ENCODE measurements at places on chromosomes 3 and 15. TPM values are rescaled to one million over a fixed set of nuclear protein-coding genes. Genes with fewer than 3 reads are reported as not detected.

Gene GOLGA8O
- total RNA-seq = 0.35 TPM

DNA sequence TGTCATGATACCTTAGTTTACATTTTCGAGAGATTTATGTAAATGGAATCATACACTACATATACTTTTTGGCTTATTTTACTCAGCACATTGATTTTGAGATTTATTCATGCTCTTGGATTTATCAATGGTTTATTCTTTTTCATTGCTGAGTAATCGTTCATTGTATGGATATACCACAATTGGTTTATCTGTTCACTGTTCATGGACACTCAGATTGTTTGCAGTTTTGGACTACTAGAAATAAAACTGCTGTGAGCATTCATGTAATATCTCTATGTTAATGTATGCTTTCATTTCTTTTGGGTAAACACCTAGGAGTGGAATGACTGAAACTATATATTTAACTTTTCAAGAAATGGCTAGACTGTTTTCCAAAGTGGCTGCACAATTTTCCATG, 550.9 kb upstream of the ADAMTS9 start:
- no peak for DNase-seq

Gene NLGN1
- not detected for total RNA-seq

- no peak for DNase-seq
Measured at GRCh38 chr3:73718326-73719110, 93.8 kb upstream of the PDZRN3 start.

- DNase-seq = no peak
Measured at GRCh38 chr3:179063945-179064560, 7.6 kb downstream of the ZMAT3 start.

- DNase-seq = no peak
Measured at GRCh38 chr3:74516019-74516418, 98.4 kb downstream of the CNTN3 start.

- no peak for DNase-seq
Measured at GRCh38 chr15:25022233-25022632, 67.4 kb downstream of the SNRPN start.

DNA sequence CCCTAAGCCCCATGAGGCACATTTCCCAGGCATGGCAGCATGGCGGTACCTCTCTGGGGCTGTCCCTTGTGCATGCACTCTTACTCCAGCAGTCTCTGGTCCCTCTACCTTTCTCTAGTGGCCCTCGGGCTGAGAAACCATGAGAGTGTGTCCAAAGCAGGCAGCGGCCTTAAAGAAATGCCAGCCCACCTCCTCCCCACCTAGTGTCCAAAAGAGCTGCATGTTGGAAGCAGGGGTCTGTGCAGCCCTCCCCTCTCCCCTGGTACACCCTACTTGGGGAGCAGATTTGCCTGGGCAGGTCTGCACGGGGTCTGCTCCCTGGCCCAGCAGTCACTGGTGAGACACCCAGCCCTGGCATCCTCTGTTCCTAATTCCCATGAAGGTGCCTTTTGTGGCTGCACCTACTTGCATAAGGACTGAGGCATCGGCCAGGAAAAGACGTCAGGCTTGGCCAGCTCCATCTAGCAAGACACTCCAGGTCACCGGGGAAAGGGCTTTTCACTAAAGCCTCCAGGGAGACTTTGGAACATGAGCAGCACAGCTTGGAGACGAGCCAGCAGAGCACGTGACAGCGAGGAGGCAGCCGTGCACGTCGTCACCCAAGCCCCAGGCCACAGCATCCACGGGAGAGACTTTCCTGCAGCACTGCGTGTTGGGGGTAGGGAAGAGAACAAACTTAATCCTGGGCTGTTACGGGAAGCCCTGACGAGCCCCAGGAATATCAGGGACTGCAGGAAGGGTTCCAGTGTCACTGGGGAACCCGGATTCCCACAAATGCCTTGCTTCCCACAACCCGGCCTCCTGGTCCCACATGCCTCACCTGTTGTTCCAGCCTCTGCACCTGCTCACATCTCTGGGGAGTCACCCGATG, 38.8 kb downstream of the TM2D3 start:
- DNase-seq = no peak

Gene LRRC34
- total RNA-seq = 3.3 TPM

DNA sequence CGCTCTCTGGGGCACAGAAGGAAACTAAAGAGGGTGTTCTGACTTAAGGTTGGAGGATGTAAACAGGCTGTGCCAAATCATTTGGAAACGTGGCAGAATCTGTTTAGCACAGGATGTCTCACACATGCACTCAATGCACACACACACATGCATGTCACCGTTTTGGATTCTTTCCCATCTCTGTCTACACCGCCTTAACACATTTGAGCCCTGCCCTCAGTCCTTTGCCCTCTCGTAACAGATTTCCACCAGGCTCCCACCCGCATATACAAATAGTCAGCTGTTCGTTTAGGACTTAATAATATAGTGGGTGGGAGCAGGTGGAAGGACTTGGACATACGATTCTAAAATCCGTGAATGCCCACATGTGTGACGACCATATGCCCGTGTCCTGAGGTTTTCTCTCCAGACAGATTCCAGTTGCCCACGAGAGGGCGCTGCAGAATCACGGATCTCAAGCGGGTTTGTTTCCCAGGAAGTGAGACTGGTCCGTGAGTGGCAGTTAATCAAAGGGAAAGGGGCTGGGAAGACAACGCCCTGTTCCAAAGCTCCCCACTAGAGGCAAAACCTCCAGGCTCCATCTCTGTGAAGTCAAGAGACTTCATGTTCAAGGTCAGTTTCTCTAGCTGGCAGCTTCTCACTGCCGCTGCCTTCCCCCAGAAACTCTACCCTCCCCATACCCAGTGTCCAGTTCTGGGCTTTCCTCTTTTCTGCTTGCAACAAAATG, 44.5 kb downstream of the NOX5 start:
- peak; percentile 83 for DNase-seq

DNA sequence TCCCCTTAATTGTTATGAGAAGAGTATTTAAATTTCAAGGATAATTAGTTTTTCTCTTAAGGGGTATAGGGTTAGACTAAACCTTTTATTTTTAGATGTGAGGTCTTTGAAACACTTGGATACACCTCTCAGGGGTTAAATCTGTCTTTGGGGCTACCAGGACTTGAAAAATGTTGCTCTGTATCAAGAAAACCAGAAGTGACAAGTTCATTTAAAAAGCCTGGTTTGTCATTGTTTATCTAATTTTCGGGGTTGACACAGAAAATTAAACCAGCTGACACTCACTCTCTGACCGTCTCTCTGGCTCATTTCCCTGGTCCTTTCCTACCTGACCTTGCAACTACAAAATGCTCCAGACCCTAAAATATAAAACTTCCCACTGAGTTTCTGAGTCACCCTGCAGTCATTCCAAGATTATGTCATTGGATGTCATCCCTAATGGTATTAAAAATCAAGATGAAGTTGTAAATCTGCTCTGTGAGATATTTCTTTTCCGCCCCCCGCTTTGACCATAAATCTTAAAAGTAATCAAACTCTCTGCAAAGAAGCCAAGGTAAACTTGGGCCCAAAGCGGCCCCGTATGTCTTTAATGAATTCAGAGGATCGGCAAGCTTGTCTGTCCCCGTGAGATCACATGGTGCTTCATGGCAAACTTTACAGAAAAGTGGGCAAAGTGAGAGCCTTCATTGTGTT, 32.9 kb upstream of the SKOR1 start:
- no peak for DNase-seq

GRCh38 chr3:40366203-40367162, 20.5 kb upstream of the ENTPD3 start:
- no peak for DNase-seq

Gene NMD3
- 53.1 TPM for total RNA-seq

- DNase-seq = peak; percentile 76
Measured at GRCh38 chr3:177351757-177352158, 154.5 kb upstream of the TBL1XR1 start.
